ENCODE measurements at places on chromosomes 13 and 19.

DNA sequence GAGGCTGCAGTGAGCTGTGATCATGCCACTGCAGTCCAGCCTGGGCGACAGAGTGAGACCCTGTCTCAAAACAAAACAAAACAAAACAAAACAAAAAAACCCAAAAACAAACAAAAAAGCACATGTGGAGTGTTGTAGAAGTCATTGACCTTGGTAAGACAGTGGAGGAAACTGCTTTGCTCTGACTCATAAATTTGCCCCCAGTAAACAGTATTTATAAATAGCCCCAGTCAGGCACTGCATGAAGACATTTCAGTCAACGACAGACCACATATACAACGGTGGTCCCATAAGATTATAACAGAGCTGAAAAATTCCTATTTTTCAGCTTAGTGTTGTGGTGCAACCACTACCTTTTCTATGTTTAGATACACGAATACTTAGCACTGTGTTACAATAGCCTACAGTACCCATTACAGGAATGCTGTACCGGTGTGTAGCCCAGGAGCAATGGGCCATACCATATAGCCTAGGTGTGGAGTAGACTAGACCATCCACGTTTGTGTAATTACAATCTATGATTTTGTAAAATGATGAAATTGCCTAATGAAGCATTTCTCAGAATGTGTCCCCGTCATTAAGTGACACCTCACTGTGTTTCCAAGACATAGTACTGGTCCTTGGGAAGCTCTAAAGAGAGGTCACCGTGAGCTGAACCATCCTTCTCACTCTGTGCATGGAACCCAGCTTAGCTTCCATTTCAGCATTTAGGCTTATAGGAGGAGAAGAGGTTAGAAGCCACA, 1.1 kb downstream of the ARL11 start:
- no peak for DNase-seq

GRCh38 chr13:76993021-76993420, 1.1 kb downstream of the CLN5 start:
- DNase-seq: no peak

DNA sequence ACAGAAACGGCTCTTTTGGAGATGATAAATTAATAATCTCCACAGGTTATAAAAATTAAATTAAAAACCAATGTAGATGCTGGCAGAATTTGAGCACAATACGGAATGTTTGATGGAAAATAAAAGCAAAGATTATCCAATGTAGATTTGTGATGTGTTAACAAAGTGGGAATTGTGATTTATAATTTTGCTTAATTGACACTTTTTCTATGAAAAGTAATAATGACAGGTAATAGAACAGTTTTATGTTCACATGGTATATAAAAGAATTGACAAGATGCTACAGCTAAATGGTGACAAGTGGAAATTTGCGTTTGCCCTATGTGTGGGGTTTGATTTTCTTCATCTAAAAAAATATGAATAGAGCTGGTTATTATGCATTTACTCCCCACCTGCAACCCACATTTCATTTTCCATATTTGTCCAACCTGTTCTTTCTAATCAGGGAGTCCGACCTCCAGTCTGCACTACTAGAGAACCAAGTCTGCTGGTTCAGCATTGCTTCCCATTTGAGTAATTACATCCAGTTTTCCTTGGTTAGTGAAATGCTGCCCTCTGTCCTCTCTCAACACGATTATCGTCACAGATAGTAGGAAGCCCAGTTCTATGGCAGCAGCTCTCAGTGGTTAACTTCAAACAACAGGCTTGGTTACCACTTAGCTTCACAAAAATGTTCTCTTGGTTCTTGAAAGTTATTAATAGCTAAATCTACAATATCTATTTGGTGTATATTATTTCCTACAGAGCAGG, 61.4 kb upstream of the SLITRK1 start:
- no peak for DNase-seq

- no peak for DNase-seq
Measured at GRCh38 chr13:69296130-69296529, 811.5 kb upstream of the ATXN8OS start.

GRCh38 chr19:39951686-39952085, 17.3 kb upstream of the FCGBP start:
- no peak for DNase-seq

GRCh38 chr13:30338331-30338851, 31.0 kb upstream of the KATNAL1 start:
- DNase-seq: no peak

DNA sequence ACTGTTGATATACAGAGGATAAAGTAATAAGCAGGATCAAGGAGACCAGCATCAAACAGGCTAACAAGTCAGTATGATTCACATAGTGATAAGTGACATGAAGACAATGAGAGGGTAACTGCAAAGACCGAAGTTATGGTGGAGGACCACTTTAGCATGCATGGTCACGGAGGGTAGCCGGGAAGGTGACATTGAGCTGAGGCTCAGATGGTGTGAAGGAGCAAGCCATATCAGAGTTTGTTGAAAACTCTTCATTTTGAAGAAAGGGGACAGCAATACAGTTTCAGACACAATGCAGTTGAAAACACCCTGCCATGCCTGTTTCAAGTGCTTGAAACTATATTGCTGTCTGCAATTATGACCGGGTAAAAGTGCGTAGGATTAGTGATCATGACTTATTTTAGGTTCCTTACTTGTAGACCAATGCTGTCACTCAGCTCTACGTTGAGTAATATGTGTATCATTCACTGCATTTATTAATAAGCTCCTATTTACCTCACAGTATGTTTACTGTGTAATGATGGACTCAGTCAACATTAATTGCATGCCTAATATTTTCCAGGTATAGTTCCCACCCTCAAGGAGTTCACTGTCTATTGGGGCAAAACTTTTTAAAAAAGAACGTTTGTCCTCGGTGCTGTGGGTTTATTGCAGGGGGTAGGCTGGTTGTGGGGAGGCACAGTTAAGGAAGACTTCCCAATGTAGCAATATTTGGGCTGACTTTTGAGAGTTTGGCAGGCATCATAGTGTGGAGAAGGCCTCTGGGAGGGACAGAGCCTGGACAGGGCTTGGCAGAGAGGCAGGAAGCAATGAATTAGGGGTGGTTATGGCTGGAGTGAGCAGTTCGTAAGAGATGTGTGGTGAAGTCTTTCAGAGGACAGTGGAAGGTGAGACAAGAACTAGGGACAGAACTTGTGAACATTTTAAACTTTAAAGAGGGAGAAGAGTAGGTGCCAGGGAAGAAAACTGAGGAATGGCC, 3.2 kb downstream of the UBAC2 start:
- DNase-seq: no peak

DNA sequence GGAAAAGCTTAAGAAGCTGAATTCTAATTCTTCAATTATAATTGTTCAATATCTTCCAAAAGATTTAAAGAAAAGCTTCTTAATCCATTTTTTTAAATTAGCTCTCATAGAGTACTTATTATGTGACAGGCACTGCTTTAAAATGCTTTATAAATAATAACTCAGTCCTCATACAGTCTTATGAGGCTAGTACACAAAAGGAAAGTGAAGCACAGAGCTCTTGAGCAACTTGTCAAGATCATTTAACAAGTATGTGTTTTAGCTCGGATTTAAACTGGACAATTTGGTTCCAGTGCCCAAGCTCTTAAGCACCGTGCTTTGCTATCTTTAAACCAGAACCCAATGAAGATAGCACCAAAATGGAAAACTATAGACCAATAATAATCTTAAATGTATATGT, 106.1 kb downstream of the DHRS12 start:
- DNase-seq: no peak
